ENCODE measurements at places on chromosomes 5 and 9.

DNA sequence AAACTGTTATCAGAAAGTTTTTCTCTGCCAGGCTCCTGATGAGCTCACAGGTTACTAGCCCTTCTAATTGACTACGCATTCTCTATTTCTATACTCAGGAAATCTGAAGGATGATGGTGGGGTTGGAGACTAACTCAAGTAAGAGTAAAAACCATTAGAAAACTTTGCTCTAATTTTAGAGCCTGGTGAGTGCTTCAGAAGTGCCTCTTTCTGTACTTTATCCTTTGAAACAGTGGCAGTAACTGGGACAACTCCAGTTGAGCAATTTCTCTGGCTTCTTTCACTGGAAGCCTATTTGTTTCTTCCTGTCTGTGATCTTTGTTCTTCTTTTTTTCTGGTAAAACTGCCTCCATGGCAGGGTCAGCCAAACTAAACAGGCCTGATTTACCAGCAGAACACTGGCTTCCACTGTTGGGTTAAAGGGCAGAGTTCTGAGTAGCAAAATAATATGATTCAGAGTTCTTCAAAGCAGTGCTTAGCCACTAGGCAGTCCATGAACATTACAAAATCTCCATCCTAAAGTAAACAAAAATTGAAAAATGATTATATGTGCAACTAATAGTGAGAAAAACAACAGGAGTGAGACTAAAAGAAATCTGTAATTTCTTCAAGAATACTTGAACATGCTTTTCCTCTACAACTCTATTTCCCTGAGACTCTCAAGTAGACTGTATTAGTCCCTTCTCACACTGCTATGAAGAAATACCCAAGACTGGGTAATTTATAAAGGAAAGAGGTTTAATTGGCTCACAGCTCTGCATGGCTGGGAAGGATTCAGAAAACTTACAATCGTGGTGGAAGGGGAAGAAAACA lies 79.8 kb downstream of the MROH2B start:
- no peak for DNase-seq

DNA sequence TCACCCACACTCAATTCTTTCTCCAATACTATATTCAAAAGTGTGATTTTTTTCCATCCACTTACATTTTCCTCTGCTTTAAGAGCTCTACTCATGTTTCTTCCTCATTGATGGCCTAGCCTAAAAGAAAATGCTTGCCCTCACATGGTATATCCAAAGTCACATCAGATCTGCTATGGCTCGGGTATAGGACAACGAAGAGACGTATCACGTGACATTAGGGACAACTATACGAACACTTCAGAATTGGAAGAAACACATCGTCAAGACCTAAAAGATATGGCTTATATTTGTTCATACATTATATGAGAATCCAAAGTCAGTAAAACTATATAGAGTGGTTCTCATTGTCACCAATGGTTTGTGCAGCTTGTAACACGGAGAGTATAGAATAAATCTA lies 8.2 kb upstream of the ISL1 start:
- DNase-seq: no peak

DNA sequence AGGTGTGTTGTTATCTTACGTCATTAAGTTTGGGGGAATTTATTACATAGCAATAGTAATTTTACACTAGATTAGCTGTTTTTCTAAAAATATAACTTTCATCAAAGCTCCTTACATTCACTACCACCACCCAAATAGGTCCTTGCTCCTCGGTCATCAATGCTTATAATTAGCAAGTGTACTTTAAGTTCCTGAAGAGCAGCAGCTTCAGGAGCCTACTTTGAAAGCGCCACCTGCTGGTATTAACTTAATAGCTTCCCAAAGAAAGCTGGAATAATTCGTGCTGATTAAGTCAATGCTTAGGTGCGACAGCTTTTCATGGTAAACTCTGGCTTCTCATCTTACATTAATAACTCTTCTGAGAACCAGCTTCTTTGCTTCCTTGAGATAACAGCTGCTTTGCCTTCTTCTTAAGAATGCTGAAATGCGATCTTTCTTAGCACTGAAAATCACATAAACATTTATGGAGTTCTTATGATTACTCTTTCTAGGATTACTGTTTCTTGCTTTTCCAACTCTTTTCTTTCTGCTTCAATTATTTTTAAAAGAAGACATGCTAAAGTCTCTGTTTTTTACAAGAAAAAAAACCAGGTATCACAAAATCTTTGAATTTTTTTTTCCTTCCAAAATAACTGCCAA lies 10.0 kb upstream of the C5 start:
- peak; percentile 70 for DNase-seq

DNA sequence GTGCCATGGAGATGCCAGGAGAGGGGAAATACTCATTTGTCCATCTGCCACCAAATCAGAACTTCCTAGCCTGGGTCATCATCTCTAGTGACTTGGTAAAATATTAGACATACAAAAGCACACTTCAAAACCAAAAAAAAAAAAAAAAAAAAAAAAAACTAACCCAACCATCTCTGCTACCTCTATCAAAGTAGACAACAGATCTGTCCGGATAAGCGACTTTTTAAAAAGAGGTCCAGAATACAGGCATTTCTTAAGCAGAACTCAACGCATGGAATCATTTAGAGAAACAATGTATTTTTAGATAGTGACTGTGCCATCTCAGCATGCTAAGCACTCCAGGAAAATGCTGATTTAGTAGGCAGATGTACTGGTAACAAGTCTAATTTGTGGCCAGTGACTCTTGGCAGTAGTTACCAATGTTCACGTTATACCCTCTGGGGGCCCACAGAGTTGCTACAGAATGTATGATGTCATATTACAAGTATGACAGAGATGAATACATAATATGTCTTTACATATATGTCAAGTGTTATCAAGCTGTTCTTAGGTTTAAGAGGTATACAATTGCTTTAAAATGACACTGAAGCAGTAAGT lies 107.8 kb downstream of the SMIM23 start:
- DNase-seq: no peak

DNA sequence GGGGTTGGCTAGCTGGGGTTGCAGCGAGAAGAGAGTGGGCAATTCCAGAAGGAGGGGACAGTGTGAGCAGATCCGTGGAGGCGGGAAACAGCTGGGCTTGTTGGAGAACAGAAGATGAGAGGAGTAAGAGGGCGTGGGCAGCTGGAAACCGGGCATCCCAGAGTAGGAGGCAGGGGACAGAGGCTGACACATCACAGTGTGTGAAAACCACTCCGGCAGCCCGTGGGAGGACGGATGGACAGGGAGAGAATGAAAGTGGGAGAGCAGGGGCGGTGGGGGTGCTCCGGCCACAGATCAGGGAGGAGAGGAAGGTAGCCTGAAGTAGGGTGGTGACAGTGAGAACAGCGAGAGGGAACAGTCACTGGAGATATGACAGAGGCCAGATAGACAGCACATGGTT lies 8.3 kb upstream of the PSMB7 start:
- DNase-seq: no peak

- no peak for DNase-seq
These were observed 4.3 kb downstream of the CD14 start for GRCh38 chr5:140628711-140629110.

- DNase-seq: no peak
These were observed 81.2 kb downstream of the GLDC start for GRCh38 chr9:6564360-6564759.

DNA sequence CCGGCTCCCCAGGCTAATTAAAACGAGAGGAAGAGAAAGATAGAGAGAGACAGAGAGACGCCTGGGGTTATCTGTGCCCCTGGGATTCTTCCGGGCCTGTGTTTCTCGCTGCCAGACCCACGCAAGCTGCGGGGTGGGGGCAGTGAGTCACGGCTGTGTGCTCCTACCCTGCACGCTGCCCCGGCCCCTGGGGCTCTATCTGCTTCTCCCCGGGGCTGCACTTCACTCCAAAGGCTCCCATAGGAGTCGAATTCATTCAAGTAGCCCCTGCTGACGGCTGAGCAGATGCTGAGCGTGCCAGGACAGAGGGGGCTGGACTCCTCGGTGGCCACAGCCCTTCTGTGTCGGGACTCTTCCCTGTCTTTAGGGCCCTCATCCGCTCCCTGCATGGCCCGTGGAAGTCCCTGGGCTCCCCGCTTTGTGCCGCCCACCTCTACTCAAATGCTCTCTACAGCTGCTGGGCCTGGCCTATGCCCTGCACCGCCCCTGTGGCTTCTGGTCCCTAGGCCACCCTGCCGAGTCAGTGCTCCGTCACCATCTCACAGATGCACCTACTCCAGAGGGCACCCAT lies 22.8 kb downstream of the SARDH start:
- no peak for DNase-seq

- DNase-seq: peak; percentile 91
These were observed 56.7 kb downstream of the AOPEP start for GRCh38 chr9:94783102-94783682.

- peak; percentile 79 for DNase-seq
These were observed 163.3 kb upstream of the LHFPL2 start for GRCh38 chr5:78811866-78812265.

DNA sequence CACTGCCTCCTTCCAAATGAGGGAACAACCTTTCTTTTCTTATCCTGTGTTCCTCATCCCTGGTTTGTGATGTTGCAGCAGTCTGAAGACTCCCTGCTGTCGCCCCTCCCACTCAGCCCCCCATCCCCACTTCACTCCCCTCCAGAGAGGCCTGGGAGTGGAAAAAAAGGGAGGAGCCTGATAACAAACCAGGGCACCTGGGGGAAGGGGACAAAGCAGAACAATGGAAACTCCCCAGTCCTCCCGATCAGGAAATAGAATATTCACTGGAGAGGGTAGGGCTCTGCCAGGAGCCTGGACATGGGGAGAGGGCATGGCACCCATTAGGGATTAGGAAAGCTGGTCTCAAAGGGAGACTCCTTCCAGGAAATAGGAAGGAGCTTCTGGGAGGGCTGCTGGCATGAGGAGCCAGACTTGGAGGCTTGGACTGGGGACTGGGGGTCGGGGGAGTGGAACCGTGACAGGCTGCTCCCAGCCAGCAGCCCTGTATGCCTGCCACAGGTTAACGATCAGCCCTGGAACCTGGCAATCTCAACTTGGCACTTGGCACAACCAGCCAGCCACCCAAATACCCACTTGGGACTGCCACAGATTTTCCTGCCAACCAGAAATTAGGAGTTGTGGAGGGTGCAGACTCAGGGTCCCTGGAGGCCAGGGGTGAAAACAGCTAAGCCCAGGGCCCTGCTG lies 20.0 kb downstream of the PCDH1 start:
- DNase-seq: no peak

GRCh38 chr9:121038362-121038761 lies 11.7 kb downstream of the C5 start:
- DNase-seq: no peak

DNA sequence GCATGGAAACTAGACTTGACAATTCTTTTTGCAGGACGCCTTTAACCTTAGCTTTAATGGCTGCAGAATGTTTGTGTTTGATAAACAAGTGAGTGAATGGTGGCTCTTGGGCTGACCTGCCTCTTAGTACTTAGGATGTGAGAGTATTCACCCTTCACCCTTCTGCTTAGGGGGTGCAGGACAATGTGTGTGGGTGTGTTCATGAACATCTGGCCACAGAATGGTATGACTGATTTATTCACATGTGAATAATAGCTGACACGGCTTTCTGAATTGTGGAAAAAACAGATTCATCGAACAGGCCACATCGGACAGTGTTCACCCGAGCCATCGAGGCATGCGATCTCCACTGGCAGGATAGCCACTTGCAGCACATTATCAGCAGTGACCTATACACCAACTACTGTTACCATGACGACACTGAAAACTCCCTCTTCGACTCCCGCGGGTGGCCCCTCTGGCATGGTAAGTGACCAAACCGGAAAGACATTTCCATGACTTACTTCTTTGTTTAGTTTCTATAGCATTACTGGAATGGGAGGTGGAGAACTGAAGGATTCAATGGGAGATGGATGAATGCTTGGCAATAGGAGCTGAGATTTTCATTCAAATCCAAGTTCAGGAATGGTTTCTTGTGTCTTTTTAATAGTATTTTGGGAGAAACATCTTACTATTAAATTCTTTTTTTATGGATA lies 193.6 kb downstream of the ZSWIM6 start:
- no peak for DNase-seq

GRCh38 chr5:130034566-130035210 lies 130.4 kb downstream of the CHSY3 start:
- no peak for DNase-seq

DNA sequence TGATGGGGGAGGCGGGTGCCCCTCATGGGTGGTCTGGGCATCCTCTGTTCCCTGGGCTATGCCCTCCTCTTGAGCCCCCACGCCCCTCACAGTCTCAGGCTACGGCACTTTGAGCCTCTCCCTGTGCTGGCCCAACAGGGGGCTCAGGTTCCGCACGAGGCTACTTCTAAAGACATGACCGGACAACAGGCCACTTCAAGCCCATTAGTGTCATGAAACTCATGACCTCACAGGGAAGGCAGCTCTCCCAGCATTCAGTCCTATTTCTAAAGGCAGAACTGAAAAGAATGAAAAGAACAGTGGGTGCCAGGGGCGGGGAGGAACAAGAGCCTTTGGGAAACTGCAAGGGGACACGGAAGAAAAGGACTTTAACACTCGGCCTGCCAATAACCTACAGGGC lies 45.0 kb downstream of the COL23A1 start:
- DNase-seq: no peak

- no peak for DNase-seq
These were observed 5.6 kb downstream of the SLC2A8 start for GRCh38 chr9:127402401-127403090.

DNA sequence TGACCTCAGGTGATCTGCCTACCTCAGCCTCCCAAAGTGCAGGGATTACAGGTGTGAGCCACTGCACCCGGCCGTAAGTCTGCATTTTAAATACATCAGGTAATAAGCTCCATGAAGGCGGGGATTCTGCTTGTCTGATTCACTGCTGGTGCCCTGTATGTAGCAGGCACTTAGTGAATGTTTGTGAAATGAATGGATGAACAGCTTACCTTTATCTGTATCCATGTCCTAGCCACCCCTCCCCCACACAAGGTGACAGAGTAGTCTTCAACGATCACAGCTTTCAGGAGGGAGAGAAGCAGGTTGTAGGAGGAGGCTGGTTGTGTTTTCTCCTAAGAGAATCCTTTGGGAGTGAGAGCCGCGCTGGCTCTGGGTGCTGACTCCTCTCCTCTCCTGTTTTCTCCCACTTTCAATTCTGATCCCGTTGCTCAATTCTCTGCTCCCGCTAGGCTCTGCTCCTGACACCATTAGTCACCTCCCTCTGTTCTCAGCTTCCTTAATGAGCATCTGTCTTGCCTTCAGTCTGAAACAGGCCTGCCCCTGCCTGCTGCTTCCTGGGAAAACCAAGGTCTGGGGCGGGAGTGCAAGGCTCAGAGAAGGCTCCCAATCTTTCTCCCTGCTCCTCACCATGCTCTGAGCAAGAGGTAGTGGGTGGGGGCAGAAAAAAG lies 88.8 kb upstream of the CTNNA1 start:
- no peak for DNase-seq

DNA sequence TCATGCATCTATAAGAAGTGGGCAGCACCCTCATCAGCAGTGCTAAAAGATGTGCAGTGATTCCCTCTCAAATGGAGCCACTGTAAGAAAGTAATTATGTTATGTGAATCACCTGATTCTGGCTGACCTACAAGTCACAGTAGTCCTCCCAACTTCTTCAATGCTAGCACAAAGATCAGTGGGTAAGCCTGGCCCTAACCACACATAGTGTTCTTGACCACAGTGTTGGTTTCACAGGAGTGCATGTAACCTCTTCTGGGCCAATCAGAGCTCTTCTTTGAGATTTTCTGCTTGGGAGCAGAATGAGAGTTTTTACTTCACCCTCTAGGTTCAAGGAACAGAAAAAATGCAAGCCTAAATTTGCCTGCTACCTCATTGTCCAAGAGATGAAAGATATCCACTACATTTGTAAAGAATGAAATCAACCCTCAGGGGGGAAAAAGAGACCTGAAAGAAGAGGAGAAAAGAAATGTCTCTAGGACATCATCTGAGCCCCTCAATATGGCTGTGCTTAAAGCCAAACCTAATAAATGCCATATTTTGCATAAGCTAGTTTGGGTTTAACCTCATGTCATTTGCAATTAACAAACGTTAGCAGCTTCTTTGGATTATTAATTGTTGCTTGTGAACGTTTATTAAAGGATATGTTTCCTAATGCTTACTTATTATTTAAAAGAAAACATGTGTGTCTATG lies 65.3 kb upstream of the ADRB2 start:
- no peak for DNase-seq
